Stimulated activated CD8-positive, alpha-beta memory T cell treated with anti-CD3 and anti-CD28 coated beads, Interleukin-12 subunit alpha, Interleukin-12 subunit beta, amount 100 ng/mL, for 4 hours (primary cell): ENCODE measurements at places on chromosomes 2 and 18.

DNA sequence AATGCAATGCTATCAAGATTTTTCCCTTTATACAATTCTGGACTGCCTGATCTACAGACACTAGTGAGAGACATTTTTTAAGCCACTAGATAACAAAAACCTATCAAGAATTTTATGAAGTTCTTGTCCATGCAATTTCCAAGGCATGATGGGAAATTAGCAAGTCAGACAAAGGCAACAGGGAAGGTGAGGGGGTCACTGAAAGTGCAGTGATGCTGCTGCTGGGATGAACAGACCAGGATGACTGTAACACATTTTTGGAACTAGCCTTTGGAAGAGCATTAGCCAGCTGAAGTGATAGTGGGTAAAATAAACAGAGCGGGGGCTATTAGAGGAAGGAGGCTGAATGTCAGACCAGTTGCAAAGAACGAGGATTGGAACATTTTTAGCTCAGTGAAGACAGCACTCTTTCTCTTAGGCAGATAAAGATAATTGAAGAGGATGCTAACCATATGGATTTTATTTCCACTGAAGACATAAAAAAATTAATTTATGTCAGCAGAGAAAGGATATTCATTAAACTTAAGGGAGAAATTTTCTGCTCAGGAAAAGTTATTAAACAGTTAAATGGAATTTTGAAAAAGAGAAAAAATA is 17.9 kb downstream of the NRXN1 start:
- no peak for DNase-seq

DNA sequence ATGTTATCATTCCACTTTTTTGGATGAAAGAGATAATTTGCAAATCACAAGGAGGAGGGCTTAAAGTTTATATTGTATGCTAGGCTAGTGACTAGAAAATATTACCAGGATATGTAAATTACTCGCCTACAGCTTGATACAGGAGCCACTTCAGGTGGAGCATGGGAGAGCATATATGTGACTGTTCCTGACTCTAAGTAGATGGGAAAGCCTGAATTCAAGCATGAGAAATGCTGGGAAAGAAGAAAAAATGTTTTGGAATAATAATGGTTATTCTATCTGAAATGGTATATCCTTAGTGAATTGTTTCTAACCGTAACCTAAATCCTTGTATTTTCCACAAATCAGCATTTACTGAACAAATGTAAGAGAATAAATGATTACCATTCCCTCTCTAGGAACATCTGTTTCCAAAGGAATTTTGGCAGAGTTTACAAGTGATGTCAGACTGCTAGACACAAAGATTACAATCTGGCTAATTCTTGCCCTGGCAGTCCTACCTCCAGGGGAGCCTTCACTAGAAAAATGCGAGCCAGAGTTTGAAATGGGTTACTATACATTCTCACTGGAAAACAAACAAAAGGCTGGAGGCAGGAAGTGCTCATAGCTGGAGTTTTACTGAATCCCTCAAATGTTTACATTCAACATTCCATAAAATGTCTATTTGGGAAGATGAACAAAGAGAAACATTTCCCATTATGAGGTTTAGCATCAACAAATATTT is 129.4 kb upstream of the MAPRE2 start:
- DNase-seq: no peak

DNA sequence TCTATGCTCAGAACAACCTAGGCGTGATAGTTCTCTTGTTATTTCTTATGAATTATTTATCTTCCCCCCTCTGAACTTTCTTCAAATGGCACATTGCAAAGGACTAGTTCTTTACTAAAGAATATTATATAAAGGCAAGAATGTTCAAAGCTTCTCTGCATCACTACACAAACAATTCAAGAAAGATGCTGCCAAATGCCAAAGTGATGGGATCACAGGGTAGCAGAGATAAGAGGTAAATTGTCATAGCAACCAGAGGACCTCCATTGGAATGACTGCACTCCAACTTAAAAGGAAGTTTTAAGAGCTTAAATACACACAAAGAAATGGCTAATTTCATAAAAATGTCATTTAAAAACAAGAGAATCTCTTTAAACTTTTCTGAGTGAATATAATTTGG is 72.8 kb downstream of the AQP4 start:
- DNase-seq: no peak

DNA sequence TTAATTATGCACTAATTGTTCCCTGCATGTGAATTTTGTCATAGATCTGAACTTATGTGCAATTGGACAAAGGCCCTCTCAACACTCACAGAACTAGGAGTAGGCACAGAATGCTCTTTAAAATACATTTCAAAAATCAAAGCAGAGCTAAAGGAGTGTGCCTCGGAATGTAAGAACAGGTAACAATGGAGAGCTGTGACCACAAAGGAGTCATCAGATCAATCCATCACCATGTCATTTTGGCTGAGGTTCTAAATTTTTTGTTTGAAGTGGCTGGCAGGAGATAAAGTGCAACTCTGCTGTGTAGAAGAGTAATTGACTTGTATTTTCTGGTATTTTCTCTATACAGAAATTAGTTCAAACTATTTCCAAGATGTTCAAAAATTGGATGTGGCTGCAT is 155.4 kb downstream of the NRP2 start:
- no peak for DNase-seq
